ENCODE measurements at places on chromosomes 2 and 18.
A peak's percentile ranks its signal among the peaks of the same experiment; 100 is the strongest.

DNA sequence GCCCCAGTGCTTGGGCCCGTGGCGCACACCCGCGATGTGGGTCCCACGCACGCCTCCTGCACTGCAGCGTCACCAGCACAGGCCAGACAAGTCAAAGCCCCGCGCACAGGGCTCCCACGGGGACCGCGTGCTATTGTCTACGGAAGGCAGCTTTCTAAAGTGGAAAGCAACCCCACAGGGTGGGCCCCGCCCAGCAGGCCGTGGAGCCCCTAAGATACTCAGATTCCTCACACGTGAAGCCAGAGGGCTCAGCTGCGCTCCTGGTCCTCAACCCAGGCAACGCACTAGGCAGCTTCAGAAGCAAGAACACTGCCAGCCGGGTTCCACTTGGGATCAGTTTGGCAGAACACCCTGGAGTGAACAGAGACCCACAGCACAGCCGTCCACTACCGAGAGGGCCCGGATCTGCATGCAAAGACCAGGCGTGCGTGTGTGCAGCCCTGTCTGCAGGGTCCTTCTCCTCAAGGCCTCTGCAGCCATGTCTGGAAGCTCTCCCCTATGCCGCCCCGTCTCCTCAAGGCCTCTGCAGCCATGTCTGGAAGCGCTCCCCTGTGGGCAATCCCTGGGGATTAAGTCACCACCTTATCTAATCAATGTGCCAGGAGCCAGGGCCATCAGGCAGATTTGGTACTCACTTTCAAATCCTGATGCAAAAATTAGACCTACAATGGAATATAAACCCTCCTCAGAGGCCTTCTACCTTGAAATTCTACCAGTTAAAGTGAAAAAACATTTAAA is 231.3 kb downstream of the HDAC4 start:
- DNase-seq, result no peak

DNA sequence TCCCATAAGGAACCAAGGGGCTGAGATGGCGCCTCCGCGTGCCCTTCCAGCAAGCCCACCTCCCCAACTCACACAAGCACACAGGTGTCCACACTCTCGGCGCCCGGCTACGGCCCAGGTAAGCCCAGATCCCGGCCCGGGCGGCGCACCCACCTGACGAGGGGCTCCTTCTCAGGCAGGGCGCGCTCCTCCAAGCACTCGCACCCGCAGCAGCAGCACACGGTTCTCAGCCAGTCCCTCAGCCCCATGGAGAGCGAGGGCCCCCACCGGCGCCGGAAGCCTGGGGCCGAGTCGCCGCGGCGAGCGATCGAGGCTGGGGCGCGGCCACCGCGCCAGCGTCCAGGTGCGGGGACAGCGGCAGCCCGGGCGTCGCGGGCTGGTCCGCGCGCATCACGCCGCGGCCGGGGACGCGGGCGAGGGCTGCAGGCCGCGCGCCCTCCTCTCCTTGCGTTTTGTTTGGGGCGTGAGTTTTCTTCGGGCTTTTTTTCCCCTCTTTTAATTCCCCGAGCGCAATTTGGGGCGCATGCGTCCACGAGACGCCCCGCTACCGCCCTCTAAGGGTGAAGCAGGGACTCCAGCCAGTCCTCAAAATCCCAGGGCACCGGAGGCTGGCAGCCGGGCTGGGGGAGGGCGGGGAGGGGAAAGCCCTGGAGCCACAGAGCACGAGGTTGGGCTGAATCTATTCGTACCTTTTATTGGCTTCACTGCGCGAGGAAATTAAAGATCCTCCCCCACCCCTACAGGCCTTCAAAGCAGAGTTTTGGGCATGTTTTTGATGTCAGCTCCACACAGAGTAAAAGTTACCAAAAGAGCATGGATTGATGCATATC is at the start of gene MREG:
TSS of gene MREG (minus strand) at position 472 of the 830 bp plus-strand sequence. CDS start at position 248, 224 bp downstream.
- peak; percentile 69 for DNase-seq

GRCh38 chr2:203583701-203584100 is 48.6 kb upstream of the RAPH1 start:
- DNase-seq, result no peak

- no peak for DNase-seq
Measured at GRCh38 chr18:29823671-29824070, 1218.9 kb downstream of the DSC3 start.

DNA sequence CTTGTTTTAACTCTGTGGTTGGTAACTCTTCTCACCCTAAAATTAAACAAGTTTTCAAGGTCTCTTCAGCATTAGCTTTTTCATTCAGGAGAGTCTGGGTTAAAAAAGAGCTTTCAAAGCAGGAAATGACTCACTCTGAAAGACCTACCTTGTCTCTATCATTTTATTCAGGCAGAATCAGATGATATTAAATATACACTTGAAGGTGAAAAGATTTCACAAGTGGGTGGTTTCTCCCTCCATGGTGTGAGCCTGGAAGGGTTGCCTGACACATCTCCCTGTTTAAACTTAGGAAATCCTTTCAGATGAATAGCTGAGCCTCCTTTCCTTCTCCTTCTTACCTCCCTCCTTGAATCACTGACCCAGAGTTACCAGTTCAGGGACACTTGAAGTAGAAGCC is 1402.0 kb upstream of the PIK3C3 start:
- DNase-seq, result no peak
